ENCODE measurements at places on chromosomes 3 and 15. TPM values are rescaled to one million over a fixed set of nuclear protein-coding genes. Genes with fewer than 3 reads are reported as not detected.

MESP2 gene
- total RNA-seq: not detected

NR1D2 gene
- total RNA-seq: 7.3 TPM

ZNF80 gene
- 0.12 TPM for total RNA-seq

ANKRD34C gene
- total RNA-seq: not detected

GOLIM4 gene
- total RNA-seq: 0.34 TPM

RBM5 gene
- 204 TPM for total RNA-seq

NTRK3 gene
- total RNA-seq: not detected

CLDN18 gene
- not detected for total RNA-seq

Measured in activated naive CD4-positive, alpha-beta T cell treated with anti-CD3 and anti-CD28 coated beads, Interleukin-2, amount 10 ng/mL, durations not matched to agents 5 hours and 36 hours (primary cell).